ENCODE measurements at places on chromosomes 5 and 9. TPM values are rescaled to one million over a fixed set of nuclear protein-coding genes. Genes with fewer than 3 reads are reported as not detected.
A peak's percentile ranks its signal among the peaks of the same experiment; 100 is the strongest.

Gene WHRN
- 4.4 TPM for total RNA-seq

Gene OSMR
- 10.1 TPM for total RNA-seq

- peak; percentile 78 for DNase-seq
- H3K27me3 ChIP-seq = no peaks in the 10 kb centered on the region
- peaks cover 30% of the 10 kb centered on the region for H3K4me1 ChIP-seq
- peak overlapping the region; percentile 9 for H3K4me3 ChIP-seq
Measured at GRCh38 chr9:125374443-125375309, 113.0 kb downstream of the GAPVD1 start.

DNA sequence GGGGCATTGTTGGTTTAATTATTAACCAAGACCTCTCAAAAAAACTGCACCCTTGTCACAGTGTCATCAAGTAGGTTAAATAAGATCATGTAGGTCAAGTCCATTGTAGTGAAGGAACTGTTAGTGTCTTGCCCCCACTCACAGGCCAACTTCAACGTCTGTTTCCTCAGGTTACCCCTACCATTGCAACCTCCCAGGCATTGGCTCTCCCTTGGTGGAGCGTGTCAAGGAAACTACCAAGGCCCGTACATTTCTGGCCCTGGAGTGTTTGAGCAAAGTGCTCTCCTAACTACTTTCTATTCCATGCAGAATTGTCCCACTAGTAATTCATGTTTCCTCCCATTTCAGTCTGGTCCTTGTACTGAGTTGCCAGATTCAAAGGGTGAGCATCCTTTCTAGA lies 167.5 kb downstream of the MEF2C start:
- H3K36me3 ChIP-seq = no peaks in the 10 kb centered on the region
- no peak overlapping the region for H3K4me3 ChIP-seq
- no peaks in the 10 kb centered on the region for H3K27me3 ChIP-seq
- no peak overlapping the region for H3K27ac ChIP-seq
- DNase-seq = no peak
- no peaks in the 10 kb centered on the region for H3K4me1 ChIP-seq

GRCh38 chr5:76278261-76278789 lies 124.8 kb upstream of the IQGAP2 start:
- no peak overlapping the region for H3K4me3 ChIP-seq
- no peaks in the 10 kb centered on the region for H3K36me3 ChIP-seq
- H3K27ac ChIP-seq = no peak overlapping the region
- no peaks in the 10 kb centered on the region for H3K4me1 ChIP-seq
- no peaks in the 10 kb centered on the region for H3K27me3 ChIP-seq

GRCh38 chr9:754150-754931 lies 87.2 kb upstream of the DMRT1 start:
- H3K27me3 ChIP-seq = no peaks in the 10 kb centered on the region
- H3K36me3 ChIP-seq = peaks cover 2% of the 10 kb centered on the region
- no peak overlapping the region for H3K27ac ChIP-seq

Gene KIF4B
- total RNA-seq = 0.11 TPM

DNA sequence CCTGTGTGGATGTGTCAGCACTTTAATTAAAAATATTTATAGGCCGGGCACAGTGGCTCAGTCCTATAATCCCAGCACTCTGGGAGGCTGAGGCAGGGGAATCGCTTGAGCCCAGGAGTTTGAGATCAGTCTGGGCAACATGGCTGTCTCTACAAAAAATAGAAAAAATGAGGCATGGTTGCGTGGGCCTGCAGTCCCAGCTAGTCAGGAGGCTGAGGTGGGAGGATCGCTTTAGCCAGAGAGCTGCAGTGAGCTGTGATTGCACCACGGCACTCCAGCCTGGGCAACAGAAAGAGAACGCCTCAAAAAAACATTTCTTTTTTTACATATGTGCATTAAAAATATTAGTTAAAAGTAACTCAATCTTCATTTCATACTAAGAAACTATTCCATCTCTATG lies 6.2 kb downstream of the TBC1D9B start:
- H3K4me1 ChIP-seq = peaks cover 6% of the 10 kb centered on the region
- peaks cover 78% of the 10 kb centered on the region for H3K36me3 ChIP-seq
- H3K4me3 ChIP-seq = no peak overlapping the region
- no peak for DNase-seq

DNA sequence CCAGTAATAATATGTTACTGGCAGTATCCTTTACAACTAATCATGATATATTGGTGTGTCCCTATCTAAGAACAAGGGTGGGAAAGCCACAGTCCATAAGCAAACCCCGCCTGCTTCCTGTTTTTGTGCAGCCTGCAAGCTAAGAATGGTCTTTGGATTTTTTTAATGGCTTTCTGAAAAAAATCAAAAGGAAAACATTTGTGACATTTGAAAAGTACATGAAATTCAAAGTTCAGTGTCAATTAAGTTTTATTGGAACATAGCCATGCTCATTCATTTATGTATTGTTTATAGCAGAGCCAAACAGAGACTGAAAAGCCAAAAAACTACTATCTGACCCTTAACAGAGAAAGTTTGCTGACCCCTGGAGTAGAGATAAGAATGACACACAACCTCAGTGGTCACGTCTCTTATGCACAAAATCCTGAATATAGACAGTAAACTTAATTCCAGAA lies 12.8 kb upstream of the TMEM245 start:
- no peak overlapping the region for H3K27ac ChIP-seq
- peaks cover 3% of the 10 kb centered on the region for H3K36me3 ChIP-seq
- no peak for DNase-seq
- no peaks in the 10 kb centered on the region for H3K4me1 ChIP-seq
- H3K27me3 ChIP-seq = no peaks in the 10 kb centered on the region

- H3K4me3 ChIP-seq = no peak overlapping the region
- H3K4me1 ChIP-seq = no peaks in the 10 kb centered on the region
- H3K27ac ChIP-seq = no peak overlapping the region
- peaks cover 48% of the 10 kb centered on the region for H3K36me3 ChIP-seq
- no peak for DNase-seq
Measured at GRCh38 chr9:133441571-133441970, 18.2 kb upstream of the CACFD1 start.

GRCh38 chr9:130128733-130129431 lies 43.3 kb upstream of the NCS1 start:
- no peaks in the 10 kb centered on the region for H3K27me3 ChIP-seq
- no peak overlapping the region for H3K27ac ChIP-seq
- no peak overlapping the region for H3K4me3 ChIP-seq

Gene FEM1C
- 15.4 TPM for total RNA-seq

Gene CDC20B
- 0.30 TPM for total RNA-seq

- peaks cover 19% of the 10 kb centered on the region for H3K36me3 ChIP-seq
- peaks cover 52% of the 10 kb centered on the region for H3K4me1 ChIP-seq
- H3K27ac ChIP-seq = peak overlapping the region; percentile 88
- H3K27me3 ChIP-seq = no peaks in the 10 kb centered on the region
Measured at GRCh38 chr9:94923326-94924089, 197.0 kb downstream of the AOPEP start.

Gene OR1J2
- not detected for total RNA-seq

Gene TNFSF15
- 0.69 TPM for total RNA-seq

- H3K4me1 ChIP-seq = peaks cover 15% of the 10 kb centered on the region
- H3K36me3 ChIP-seq = no peaks in the 10 kb centered on the region
- no peaks in the 10 kb centered on the region for H3K27me3 ChIP-seq
Measured at GRCh38 chr9:90914868-90915483, 113.4 kb downstream of the SYK start.

Gene PRUNE2
- 166 TPM for total RNA-seq

Gene UIMC1
- 51.8 TPM for total RNA-seq

GRCh38 chr9:78041971-78042370 lies 10.4 kb upstream of the GNAQ start:
- no peak overlapping the region for H3K4me3 ChIP-seq
- no peaks in the 10 kb centered on the region for H3K36me3 ChIP-seq
- H3K27ac ChIP-seq = no peak overlapping the region
- DNase-seq = no peak
- H3K27me3 ChIP-seq = no peaks in the 10 kb centered on the region
- no peaks in the 10 kb centered on the region for H3K4me1 ChIP-seq

Gene GPR150
- total RNA-seq = 0.50 TPM

DNA sequence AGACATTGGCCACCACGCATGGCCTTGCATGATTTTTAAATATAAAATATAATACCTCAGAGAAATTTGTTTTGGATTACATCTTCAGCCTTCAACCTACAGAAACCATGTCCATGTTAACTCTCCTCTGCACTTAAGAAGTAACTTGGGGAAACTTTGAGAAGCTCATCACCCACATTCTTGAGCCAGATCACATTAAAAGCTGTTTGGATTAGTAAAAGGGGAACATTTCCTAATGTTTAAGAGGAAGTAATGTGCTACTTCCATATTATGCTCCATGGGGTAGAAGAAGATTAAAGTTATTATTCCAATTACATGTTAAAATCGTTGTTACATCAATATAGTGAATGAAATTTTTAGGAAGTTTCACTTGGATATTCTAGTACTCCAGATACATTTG lies 10.4 kb upstream of the CEP120 start:
- no peaks in the 10 kb centered on the region for H3K4me1 ChIP-seq
- no peak overlapping the region for H3K4me3 ChIP-seq
- no peak for DNase-seq
- no peak overlapping the region for H3K27ac ChIP-seq

DNA sequence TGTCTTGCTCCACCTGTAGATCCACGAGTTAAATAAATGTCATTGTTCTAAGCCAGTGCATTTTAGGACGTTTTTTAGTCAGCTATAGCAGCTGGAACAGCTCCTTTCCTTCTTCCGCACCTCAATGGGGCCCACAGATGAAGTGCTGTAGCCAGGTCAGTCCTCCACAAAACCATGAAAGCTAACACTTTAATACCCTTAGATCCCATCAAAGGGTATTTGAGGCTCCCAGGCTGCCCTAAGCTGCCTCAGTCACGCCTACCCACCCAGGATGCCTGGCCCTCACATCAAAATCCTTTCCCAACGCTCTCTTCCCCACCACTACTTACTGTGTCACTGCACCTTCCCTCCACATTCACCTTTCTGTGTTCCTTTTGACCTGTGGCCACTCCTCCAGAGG lies 44.1 kb upstream of the ACO1 start:
- H3K4me1 ChIP-seq = peaks cover 4% of the 10 kb centered on the region
- H3K36me3 ChIP-seq = no peaks in the 10 kb centered on the region
- no peak for DNase-seq
- no peak overlapping the region for H3K27ac ChIP-seq
- H3K4me3 ChIP-seq = no peak overlapping the region

Gene CEP120
- total RNA-seq = 36.2 TPM

DNA sequence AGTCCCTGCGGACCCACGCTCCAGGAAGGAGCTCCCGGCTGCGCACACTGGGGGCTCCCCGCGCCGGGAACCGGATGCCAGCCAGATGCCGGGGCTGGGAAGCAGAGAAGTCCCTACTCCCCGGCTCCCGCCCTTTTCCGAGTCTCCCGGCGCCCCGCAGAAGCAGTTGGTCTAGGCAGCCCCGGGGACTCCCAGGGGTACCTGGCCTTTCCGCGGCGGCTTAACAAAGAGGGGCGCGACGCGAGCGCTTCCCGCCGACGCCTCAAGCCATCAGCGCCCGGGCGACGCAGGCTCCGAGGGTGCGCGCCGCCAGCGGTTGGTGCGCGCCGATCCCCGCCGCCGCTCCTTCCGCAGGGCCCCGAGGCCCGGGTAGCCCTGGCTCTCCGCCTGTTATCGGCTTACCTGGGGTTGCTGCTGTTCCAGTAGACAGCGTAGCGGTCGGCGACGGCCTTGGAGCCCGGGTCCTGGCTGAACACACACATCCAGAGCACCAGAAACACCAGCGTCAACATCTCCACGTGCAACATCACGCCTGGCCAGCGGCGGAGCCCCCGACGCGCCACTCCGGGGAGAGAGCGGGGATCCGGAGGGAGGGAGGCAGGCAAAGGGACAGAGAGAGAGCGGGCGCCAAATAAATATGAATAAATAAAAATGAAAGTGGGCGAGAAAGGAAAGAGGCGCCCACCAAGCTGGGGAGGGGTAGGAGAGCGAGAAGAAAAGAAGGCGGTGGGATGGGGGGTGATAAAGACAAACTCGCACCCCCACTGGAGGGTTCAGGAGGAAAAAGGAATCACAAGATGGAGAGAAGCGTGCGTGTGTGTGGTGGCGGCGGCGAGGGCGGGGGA lies 428 bp downstream of the EFNA5 start:
- H3K27ac ChIP-seq = peak overlapping the region; percentile 57
- H3K27me3 ChIP-seq = peaks cover 16% of the 10 kb centered on the region
- peaks cover 3% of the 10 kb centered on the region for H3K36me3 ChIP-seq
- H3K4me3 ChIP-seq = peak overlapping the region; percentile 85

GRCh38 chr5:1522601-1523479 lies 920 bp downstream of the LPCAT1 start:
- H3K27me3 ChIP-seq = no peaks in the 10 kb centered on the region
- DNase-seq = no peak
- peaks cover 42% of the 10 kb centered on the region for H3K4me1 ChIP-seq
- H3K27ac ChIP-seq = no peak overlapping the region
- peak overlapping the region; percentile 45 for H3K4me3 ChIP-seq
- H3K36me3 ChIP-seq = peaks cover 30% of the 10 kb centered on the region

DNA sequence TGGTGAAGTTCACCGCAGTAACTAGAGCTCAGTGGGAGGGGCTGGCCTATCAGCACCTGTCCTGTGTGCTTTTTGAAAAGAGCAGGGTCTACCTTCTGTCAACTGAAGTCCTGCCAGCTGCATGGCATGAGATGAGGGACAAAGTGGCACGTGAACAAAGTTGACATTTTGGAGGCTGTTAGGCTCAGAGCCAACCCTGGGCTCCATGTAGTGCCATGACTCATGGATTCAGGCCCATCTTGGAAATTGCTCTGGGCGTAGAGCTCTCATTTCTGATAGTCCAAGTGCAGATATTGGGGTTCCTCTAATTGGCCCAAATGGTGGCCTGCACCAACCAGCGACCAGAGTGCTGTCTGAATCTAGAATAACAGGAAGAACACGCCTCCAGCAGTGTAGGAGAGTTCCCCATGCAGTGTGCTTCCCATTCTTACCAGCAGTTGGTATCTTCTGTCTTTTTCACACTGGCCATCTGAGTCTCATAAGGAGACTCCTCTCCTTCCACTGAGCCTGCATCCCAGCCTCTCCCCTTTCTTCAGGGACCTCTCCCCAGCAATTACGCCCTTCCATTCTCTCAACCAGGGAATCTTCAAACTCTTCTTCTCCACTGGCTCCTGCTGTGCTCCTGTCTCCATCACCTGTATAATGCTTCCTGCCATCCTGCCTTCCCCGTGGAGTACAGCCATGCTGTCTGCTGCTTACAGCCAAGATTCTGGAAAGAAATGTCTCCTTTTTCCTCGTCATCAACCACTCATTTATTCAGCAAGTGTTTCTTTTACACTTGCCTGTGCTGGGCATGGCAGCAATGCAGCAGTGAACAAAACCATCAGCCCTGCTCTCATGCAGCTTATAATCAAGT lies 30.4 kb downstream of the IRF1 start:
- H3K27me3 ChIP-seq = no peaks in the 10 kb centered on the region
- peaks cover 24% of the 10 kb centered on the region for H3K4me1 ChIP-seq
- H3K4me3 ChIP-seq = no peak overlapping the region
- DNase-seq = no peak

GRCh38 chr5:53749621-53750020 lies 189.2 kb downstream of the NDUFS4 start:
- H3K27ac ChIP-seq = no peak overlapping the region
- no peaks in the 10 kb centered on the region for H3K4me1 ChIP-seq
- H3K27me3 ChIP-seq = no peaks in the 10 kb centered on the region
- no peaks in the 10 kb centered on the region for H3K36me3 ChIP-seq

GRCh38 chr5:163677092-163677491 lies 171.7 kb downstream of the MAT2B start:
- no peak overlapping the region for H3K27ac ChIP-seq
- H3K4me1 ChIP-seq = no peaks in the 10 kb centered on the region
- no peaks in the 10 kb centered on the region for H3K27me3 ChIP-seq
- no peaks in the 10 kb centered on the region for H3K36me3 ChIP-seq

GRCh38 chr9:124399323-124399967 lies 15.8 kb downstream of the PSMB7 start:
- no peak overlapping the region for H3K4me3 ChIP-seq
- DNase-seq = no peak
- no peaks in the 10 kb centered on the region for H3K27me3 ChIP-seq
- peaks cover 19% of the 10 kb centered on the region for H3K36me3 ChIP-seq
- H3K27ac ChIP-seq = peak overlapping the region; percentile 50
- H3K4me1 ChIP-seq = peaks cover 23% of the 10 kb centered on the region
